ENCODE measurements at places on chromosomes 6 and 20.

GRCh38 chr6:97023982-97024381, 99.5 kb downstream of the KLHL32 start:
- DNase-seq: no peak

GRCh38 chr6:136158971-136159370, 91.1 kb downstream of the MTFR2 start:
- peak; percentile 47 for DNase-seq

DNA sequence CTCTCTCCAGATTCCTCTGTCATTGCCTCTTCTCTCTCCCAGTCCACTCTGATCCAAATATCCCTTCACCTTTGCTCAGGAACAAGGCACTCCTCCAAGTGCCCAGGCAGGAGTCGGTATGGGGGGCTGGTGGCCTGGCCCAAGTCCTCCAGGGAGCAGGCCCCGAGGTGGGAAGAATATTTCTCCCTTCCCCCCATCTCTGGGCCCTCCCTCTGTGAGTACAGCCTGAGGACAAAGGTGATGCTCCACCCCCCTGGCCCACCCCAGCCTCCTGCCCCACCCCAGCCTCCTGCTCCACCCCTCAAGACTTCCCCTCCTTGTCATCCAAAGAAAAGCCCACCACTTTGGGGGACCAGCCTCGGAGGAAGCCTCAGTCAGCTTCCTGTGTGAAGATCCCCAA, 96.9 kb downstream of the NCR2 start:
- DNase-seq: no peak

DNA sequence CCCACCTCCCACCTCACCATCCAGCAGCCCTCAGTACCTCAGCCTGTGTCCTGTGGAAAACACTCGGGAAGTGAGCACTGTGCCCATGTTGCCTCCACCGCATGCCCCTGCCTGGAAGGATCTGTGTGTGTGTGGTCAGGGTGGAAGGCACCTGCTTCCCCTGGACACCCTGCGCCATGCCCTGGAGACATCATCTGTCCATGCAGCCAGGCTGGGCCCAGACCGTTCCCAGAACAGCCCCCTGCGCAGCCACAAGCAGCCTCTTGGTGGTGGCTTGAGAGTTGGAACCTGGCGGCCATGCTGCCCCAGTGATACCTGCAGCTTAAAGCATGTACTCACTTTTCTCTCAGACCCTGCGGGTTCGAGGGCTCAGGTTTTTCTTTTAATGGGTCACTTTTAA, 34.9 kb upstream of the SLC22A1 start:
- DNase-seq: no peak

- DNase-seq: no peak
Measured at GRCh38 chr6:39432330-39433025, 110.0 kb upstream of the KCNK16 start.

GRCh38 chr20:37308086-37309050, 18.9 kb downstream of the MANBAL start:
- no peak for DNase-seq

GRCh38 chr6:106281088-106281487, 44.5 kb downstream of the ATG5 start:
- no peak for DNase-seq

DNA sequence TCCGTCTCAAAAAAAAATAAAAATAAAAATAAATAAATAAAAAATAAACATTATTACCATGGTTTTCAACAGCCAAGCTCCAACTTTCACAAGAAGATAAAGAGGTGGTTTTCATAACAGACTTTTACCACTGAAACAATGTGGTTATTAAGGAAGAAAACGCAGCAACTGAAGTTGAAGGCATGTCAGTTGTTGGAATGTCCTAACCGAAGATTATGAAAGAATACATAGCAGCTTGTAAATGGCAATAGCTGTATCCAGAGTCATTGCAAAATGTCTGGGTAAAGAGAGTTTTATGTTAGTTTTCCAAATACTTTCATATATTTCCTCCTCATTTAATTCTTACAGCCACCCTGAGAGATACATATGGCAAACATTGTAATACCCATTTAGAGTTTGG, 161.6 kb upstream of the MARCKS start:
- DNase-seq: no peak

- DNase-seq: no peak
Measured at GRCh38 chr6:13205106-13205505, 123.2 kb downstream of the TBC1D7 start.

DNA sequence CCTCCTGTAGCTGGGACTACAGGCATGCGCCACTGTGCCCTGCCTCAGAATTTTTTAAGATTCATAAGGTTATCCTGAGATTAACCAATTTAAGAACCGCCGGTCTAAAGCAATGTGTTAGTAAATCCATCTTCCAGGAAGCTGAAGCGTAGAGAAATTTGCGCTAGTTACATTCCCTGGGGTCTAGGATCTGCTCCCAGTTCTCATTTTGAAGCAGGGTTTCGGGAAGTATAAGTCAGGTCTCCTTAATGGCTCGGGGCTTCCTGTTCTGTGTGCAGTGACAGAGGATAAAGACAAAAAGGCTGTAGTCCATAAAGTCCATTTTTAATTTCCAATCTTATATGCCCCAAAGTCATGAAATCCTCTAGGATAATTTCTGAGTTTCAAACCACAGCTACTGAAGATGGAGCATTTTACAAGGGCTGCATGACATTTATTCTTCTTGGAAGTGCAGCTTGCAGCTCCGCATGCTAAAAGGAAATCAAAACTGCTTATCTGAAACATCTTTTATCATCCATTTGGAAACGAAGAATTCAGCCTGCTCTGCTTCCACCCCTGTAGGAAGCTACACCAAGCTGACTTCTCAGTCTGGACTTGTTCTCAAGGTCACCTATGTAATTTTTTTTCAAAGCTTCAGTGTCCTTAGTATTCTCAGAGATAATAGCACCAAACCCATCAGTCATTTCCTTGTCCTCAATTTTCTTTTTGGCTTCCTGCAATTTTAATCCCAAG, 326.1 kb downstream of the PRL start:
- no peak for DNase-seq

DNA sequence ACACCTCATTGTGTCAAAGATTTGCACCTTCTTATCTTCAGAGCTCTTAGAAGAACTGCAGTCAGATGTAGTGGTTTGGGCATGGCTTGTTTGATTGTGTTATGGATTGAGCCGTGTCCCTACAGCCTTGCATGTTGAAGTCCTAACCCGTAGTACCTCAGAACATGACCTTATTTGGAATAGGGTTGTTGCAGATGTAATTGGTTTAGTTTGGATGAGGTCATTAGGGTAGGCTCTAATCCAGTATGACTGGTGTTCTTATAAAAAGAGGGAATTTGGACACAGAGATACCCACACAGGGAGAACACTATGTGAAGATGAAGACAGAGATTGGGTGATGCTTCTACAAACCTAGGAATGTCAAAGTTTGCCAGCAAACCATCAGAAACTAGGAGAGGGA, 35.4 kb upstream of the PHACTR2 start:
- DNase-seq: no peak

GRCh38 chr6:71420693-71421328, 132.2 kb downstream of the OGFRL1 start:
- DNase-seq: peak; percentile 97

DNA sequence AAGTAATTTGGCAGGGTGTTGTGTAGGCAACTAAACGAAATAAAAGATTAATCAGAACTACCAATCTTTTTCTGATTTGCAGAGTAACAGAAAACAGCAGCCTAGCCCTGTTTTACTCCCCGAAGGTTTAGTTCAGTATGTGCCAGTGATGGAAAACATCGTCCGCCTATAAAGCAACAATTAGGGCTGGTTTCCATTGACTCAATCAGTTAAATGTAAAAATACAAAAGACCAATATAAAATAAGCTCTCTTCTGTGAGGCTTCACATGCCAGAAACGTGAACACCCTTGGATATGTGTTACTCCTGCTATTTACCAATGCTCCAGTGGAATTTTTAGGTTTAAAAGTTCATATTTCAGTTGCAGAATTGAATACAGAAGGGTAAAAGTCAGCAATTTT, 210.5 kb upstream of the RSPO3 start:
- DNase-seq: no peak

GRCh38 chr6:163825033-163825432, 410.5 kb downstream of the QKI start:
- DNase-seq: no peak

GRCh38 chr6:38088829-38089228, 269.3 kb downstream of the ZFAND3 start:
- DNase-seq: no peak

DNA sequence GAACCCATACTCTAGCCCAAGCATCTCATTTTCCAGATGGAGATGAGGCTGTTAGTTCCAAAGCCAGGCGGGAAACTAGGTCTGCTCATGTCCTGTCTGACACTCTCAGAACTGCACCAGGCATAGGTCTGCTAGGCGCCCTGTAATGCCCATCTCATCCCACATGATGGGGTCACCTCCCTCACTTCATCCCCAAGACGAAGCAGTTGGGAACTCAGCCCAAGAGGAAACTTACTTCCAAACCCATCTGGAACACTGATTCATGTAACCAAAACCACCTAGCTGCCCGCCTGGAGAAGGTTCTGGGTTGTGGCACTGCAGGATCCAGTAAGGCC, 119.4 kb upstream of the PRND start:
- DNase-seq: no peak

GRCh38 chr6:89723046-89723445, 84.5 kb upstream of the LYRM2 start:
- no peak for DNase-seq

DNA sequence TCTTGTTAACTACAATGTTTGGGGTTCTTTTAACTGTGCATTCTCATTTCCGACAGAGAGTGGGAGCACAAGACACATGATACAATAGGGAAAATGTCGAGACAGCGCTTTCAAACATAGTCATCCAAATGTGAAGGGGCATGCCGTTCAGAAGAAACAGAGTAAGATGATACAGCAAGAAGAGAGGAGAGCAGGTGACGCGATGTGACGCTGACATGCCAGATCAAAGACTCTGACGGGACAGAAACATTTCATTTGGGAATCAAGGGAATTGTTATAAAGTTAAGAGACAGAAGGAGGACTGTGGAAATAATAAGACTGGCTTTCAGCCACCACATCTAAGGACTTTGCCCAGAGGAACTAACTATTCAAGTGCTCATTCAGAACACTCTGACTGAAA, 117.4 kb downstream of the FAXC start:
- DNase-seq: peak; percentile 5

DNA sequence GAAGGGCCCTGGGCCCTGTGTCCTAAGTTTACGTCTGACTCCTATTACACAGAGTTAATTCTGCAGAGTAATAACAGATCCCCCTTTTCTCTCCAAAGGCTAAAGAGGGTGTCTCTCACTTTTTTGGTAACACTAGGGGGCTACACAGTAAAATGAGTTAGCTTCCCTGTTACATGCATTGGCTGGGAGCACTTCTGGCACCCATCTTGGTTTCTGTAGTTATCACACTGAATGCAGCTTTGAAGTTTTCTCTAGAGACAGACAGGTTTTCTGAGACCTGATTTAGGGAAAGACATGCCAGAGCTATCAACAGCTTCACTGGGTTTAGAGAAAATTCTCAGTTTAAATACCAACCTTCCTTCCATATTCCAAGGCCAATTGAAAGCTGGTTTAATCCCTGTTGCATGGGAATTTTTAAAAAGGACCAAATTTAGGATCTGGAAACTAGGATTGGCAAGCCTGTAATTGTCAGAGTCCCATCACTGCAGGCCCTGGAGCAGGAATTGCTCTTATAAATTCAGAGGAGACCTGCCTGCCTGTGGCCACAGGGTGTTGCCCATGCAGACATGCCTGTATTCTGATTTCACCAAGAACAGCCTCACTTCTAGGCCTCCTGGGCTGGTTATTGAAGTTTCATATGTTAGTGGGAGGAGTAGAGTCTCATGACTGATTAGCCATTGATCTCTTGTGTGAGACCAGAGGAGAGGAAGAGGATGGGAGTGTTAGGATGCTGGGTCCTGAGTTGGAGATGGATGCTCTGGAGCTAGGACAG, 29.4 kb downstream of the RNF8 start:
- DNase-seq: no peak

DNA sequence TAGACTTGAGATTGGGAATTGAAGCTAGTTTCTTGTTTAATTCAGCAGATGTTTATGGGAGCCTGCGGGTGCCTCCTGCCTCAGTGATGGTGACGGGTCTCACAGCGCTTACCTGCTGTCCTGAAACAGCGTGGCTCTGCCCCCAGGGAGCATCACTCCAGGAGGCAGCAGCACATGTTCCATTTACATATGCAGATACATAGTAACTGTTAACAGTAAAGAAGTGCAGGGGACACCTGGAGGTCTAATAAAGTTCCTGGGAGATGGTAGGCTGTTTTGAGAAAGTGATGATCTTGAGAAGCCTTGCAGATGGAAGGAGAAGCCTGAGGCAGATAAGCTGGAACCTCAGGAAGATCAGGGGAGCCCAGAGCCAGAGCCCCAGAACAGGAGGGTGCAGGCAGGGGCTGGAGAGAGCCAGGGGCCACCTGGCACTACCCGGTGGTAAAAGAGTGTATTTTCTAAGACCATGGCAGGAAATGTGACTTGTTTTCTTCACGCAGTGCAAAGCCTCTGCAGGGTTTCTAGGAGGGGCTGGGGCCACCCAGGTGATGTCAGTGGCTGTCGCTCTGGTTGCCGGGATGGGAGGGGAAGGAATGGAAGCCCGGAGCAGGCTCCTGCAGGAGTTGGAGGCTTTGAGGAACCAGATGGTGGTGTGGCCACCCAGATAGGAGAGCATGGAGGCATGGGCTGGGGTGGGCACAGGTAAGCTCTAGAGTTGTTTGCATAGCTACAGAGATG, 24.2 kb upstream of the KIF25 start:
- no peak for DNase-seq

DNA sequence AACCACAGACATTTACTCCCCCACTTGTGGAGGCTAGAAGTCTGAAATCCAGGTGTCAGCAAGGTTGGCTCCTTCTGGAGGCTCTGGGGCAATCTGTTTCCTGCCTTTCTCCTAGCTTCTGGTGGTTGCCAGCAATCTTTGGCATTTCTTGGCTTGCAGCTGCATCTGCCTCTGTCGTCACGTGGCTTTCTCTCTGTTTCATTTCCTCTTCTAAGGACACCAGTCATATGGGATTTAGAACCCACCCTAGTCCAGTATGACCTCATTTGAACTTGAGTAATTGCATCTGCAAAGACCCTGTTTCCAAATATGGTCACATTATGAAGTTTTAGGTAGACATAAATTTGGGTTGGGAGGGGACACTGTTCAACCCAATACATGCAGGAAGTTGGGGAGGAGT, 56.2 kb upstream of the EPB41L1 start:
- DNase-seq: no peak

DNA sequence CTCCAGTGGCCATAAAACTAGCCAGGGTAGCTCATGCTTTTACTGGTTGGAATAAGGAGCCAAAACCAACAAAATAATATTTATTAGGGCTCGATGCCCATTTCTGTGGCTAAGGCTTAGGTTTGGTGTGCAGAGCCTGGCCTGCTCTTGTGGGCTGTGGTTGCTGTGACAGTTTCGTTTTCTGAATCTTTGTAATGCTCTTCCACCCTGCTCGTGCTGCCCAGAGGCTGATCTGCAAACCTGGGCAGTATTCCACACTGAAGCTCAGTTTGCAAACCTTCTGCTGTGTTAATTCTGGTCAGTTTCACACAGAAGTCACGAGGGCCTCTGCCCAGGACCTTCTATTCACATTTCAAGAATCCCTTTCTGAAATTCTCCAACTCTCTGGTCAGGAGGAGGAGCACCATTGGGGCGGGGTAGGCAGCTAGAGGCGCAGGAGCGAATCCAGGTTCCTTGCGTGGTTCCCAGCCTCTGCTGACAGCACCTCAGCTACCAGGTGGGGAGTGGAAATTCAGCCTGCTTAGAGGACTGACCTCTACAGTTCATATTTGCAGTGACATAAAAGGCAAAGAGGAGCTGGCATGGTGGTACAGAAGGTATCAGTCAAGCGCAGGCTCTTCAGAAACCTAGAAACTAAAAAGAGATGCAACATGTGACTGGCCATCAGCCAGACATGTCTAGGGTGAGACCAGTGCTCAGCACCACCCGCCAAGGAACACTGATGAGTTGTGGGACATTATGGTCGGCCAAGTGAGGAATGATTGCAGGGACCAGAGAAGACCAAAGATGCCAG, 14.3 kb upstream of the C20orf144 start:
- no peak for DNase-seq
